ENCODE measurements at places on chromosomes 2 and 18. TPM values are rescaled to one million over a fixed set of nuclear protein-coding genes. Genes with fewer than 3 reads are reported as not detected.

Gene COL3A1
- total RNA-seq = not detected

Gene HOXD1
- total RNA-seq = not detected

Gene NAT8
- total RNA-seq = not detected

Gene CCDC150
- total RNA-seq = 18.4 TPM

Gene DCDC2C
- total RNA-seq = not detected

Gene PHOSPHO2
- 3.8 TPM for total RNA-seq

Gene MALL
- 5.1 TPM for total RNA-seq

Gene HAAO
- 5.9 TPM for total RNA-seq

Gene BCL2
- total RNA-seq = 0.81 TPM

Gene GBX2
- 24.4 TPM for total RNA-seq

Gene REG1B
- total RNA-seq = not detected

Gene MDH1
- 338 TPM for total RNA-seq

Gene C2orf81
- 1.6 TPM for total RNA-seq

Gene LHCGR
- total RNA-seq = not detected

Gene MC5R
- total RNA-seq = not detected

Gene CNDP1
- not detected for total RNA-seq
